ENCODE measurements at places on chromosomes 5 and 9.
A peak's percentile ranks its signal among the peaks of the same experiment; 100 is the strongest.

DNA sequence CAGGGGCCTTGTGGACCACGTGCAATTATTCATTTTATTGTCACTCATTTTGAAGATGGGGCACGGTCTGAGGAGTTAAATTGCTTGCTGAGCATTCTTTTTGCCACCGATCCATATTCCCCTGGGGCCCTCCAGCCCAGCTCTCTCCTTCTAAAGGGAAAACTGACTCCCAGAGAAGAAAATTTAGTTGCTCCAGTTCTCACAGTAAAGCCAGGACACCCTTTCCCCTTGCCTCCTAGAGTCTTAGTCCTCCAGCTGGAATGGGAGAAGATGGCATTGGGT lies 1.0 kb upstream of the PANK3 start:
- no peak for DNase-seq

- DNase-seq: no peak
These were observed 4.1 kb downstream of the SYNPO start for GRCh38 chr5:150644514-150644913.

- DNase-seq: no peak
These were observed 24.3 kb downstream of the MAT2B start for GRCh38 chr5:163529698-163530097.

DNA sequence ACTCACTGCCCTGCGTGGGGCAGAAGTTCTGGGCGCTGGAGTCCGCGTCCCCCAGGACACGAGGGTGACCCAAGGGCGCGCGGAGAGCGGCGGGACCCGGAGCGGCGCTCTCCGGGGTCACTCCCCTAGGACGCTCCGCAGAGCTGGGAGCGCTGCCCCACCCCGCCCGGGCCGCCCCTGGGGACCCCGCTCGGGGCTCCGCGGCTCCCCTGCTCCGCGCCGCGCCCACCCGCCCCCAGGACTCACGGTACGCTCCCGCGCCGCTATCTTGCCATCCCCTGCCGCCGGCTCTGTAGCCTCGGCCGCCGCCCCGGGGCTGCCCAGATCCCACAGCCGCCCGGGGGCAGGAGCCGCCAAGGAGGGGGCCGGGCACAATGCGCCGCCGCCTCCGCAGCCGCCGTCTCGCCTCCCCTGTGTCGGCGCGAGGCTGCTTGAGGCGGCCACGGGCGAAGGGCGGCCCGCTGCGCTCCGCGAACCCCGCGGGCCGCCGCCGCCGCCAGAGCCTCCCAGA lies 303 bp downstream of the LIFR start:
- DNase-seq: no peak

GRCh38 chr9:137041124-137041523 lies 4.9 kb downstream of the NPDC1 start:
- no peak for DNase-seq

DNA sequence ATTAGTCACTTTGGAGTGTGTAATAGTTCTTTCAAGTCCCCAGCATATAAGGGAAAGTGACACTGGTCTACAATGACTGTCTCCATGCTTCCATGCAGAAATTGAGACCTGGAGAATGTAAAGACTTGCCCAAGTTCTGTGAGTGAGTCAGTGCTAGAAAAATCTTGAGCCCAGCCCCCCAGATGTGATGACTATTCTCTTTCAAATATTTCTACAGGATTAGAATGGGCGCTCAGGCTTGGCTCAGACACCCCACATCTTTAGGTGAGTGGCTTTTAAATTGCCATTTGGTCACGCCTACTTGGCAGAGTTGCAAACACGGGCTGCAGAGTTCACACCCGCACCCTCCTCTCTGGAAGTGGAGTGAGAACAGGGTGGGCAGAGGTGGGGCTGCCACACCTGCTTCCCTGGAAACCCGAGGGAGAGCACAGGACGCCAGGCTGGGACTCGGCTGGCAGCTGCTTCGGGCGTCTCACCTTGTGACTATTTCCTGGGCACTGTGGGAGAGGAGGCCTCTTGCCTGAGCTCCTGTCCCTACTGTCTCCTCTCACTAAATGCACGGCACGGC lies 37.6 kb downstream of the ROPN1L start:
- DNase-seq: peak; percentile 85

DNA sequence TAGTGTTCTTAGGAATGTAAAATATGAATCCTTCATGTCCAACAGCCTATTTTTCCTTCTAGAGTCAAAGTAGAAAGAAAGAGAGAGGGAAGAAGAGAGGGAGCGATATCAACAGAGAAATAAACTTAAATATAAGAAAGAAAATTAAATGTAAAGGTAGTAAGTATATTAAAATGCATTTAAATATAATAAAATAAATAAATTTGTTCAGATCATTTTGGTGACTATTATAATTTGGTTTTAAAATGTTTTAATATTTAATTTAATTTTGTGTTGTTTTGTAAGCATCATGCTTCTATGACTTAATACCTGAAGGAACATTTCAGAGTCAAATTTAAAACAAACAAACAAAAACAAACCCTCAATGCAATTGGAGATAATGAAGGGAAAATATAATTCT lies 405.2 kb upstream of the IRX1 start:
- DNase-seq: no peak

GRCh38 chr5:42242210-42242609 lies 181.0 kb upstream of the GHR start:
- no peak for DNase-seq

GRCh38 chr5:54722846-54723433 lies 205.4 kb downstream of the SNX18 start:
- DNase-seq: peak; percentile 76

- no peak for DNase-seq
These were observed 7.2 kb upstream of the DNAJB5 start for GRCh38 chr9:34982361-34982760.

- no peak for DNase-seq
These were observed 87.1 kb upstream of the FAM174A start for GRCh38 chr5:100448111-100448528.

DNA sequence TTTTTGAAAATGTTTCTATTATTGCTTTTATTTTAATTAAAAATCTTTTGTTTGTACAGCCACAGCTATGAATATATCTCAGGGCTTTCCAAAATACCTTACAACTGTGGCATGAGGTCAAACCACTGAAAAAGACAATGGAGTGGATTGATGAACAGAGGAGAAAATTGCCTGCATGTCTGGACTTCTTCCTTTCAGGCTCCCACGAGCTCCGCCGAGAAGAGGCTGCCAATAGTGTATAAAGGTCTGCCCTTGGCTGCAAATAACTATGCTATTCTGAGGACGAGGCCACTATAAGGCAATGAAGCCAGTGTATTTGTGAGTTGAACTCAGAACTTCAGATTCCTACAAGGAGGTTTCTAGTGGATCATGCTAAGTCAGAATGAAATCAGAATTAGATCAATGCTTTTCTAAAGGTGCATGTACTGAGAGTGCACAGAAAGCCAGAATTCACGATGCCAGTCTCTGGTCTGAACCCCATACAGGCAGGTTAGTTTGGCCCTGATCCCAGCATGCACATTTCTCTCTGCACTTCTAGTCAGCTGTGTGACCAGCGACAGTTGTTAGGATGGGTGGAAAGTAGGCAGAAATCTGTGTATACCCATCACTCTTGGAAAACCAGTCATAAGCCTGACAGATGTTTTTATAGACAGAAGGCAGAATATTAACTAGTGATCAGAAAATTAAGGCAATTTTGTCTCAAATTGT lies 42.7 kb upstream of the PLPP1 start:
- peak; percentile 23 for DNase-seq

DNA sequence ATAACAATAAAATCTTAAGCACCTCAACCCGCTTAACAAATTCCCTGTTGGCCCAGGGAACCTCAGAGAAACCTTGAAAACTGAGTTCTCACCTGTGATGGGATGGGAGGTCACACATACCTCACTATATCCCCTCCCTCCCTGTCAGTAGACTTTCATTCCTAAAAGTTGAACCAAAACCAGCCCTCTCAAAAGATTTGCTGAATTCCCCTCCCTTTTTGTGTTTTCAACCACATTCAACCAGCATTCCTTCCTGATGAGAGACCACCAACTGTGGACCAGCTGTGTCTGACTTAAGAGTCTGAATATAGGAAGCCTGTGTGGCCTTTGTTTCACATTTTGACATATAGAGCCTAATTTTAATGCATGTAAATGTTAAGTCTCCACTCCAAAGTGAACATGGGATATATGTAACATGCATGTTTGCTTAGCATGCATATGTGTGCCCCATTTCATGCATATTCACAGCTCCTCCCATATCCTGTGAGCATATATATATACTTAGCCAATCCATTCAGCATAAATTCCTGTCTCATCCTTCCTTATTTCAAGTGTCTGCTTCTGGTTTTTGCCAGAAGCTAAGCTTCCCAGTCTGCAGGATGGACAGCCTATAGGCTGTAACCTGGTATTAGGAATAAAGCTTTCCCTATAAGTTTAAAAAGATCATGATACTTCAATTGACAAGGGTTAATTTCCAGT lies 604.6 kb downstream of the PTPRD start:
- no peak for DNase-seq

DNA sequence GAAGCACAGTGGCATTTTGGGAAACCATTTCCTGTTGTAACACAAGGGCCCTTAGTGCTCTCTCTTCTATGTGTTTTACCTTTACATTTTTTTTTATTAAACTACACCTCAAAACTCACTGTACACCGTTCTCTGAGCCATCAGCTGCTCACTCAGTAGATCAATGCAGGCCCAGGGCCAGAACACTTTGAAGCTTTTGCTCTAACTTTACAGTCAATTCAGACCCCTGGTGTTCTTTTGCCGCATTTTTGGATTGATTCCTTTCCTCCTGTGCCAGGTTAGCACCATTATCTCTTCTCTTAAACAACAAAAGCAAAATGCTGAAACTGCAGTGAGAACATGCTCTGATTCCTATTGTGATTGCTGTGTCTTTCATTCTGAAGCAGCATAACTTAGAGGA lies 269.8 kb upstream of the RGMB start:
- no peak for DNase-seq

DNA sequence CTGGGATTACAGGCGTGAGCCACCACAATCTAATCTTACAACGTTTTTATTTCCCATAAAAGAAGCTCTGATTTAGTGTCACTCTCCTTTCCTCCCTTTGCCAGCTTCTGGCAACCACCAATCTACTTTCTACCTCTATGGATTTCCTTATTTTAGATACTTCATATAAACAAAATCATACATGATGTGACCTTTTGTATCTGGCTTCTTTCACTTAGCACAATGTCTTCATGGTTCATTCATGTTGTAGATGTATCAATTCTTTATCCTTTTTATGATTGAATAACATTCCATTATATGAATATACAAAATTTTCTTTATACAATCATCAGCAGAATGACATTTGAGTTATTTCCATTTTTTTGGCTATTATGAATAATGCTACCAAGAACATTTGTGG lies 9.7 kb upstream of the TRIO start:
- no peak for DNase-seq

- no peak for DNase-seq
These were observed 57.8 kb downstream of the PRLR start for GRCh38 chr5:35172533-35172932.

Data from iris pigment epithelial cell (primary cell).